ENCODE measurements at places on chromosomes 5 and 9.

DNA sequence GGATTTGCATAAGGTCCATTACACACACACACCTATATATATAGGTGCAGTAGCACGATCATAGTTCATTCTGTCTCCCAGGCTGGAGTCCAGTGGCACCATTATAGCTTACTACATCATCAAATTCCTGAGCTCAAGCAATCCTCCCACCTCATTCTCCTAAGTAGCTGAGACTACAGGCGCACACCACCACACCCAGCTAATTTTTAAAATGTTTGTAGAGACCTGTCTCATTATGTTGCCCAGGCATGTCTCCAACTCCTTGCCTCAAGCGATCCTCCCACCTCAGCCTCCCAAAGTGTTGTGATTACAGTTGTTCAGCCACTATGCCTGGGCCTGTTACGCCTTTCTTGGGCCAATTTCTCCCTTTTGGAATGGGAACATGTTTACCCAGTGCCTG lies 39.7 kb downstream of the DNAJB5 start:
- no peak for DNase-seq

DNA sequence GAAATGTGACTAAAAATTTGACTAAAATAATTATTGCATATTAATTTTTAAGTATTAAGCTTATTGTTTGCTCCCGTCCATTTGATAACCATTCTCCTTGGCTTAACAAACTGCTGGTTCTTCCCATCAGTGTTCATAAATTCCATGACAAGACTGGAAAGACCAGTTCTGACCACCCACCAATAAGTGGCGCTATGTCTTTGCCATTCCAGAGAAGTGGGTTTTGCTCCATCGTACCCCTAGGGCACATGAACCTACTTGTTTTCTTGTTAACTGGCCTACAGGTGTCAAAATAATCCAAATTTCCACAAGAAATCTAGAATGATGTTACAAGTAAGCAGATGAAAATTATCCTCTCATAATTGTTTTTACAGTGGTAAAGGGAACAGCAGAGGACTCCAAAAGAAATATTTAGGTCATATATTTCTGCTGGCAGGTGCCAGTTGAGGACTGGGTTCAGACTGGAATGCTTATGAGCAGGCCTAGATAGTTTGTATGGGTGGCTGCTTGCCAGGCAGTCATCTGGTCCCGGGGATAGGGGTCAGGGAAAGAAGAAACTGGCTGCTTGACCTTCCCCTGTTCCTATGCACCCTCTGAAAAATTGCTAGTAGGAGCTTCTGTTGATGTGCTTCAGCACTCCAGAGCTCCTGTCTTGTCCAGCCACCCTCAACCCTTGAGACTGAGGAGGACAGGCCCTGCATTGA lies 283.1 kb upstream of the ADAMTSL1 start:
- peak; percentile 33 for DNase-seq

DNA sequence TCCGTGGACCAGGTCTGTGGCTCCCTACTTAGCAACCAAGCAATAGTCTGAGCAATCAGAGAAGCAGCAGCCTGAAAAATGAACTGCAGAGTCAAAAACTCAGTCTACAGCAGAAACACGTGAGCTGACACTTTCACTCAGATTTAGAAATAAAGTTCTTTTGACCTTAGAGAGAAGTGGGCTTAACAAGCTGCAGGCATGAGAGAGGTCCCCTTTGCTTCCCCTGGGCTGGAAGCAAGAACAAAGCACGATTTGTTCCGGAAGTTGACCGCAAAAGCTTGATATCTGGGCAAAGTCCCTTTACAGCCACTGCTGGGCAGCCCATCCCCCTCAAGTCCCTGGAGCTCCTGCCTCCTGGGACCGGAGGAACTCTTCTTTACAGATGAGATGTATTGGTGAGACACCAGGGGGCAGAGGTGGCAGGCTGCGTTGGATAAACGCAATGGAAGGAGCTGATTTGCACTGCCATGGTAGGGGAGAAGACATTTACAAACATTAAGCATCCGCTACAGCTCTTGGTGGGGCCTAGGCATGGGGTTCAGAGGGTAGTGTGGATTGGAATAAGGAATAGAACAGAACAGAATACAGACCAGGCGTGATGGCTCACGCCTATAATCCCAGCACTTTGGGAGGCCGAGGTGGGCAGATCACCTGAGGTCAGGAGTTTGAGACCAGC lies 5.8 kb upstream of the SOWAHA start:
- peak; percentile 92 for DNase-seq

- DNase-seq, result no peak
Measured at GRCh38 chr5:94853120-94853519, 234.7 kb downstream of the SLF1 start.

- peak; percentile 48 for DNase-seq
Measured at GRCh38 chr9:108671176-108671575, 184.6 kb downstream of the ACTL7B start.

DNA sequence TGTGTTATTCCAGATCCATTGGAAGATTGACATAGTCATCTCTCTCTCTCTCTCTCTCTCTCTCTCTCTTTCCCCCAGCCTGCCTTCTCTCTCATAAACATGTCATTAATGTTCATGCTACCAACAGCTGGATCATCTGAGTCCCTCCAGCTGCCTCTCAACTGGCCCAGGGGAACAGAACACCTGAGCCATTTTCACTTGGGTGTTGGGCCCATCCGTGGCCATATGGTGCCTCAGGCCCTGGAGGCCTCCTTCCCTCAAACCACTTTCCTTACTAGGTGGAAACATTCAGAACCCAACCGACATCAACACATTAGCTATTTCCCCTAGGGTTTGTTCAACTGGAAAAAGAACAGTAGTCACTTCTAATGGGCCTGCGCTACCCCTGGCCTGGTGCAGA lies 196.2 kb downstream of the FRMD3 start:
- DNase-seq, result no peak

All from SK-MEL-5 (cell line).